ENCODE measurements at places on chromosomes 7 and 10. TPM values are rescaled to one million over a fixed set of nuclear protein-coding genes. Genes with fewer than 3 reads are reported as not detected.

- H3K27me3 ChIP-seq, result no peaks in the 10 kb centered on the region
- H3K27ac ChIP-seq, result no peak overlapping the region
- H3K36me3 ChIP-seq, result no peaks in the 10 kb centered on the region
- no peak overlapping the region for H3K4me3 ChIP-seq
- DNase-seq, result no peak
- no peaks in the 10 kb centered on the region for H3K4me1 ChIP-seq
These were observed 23.8 kb downstream of the CROT start for GRCh38 chr7:87369216-87369615.

DNA sequence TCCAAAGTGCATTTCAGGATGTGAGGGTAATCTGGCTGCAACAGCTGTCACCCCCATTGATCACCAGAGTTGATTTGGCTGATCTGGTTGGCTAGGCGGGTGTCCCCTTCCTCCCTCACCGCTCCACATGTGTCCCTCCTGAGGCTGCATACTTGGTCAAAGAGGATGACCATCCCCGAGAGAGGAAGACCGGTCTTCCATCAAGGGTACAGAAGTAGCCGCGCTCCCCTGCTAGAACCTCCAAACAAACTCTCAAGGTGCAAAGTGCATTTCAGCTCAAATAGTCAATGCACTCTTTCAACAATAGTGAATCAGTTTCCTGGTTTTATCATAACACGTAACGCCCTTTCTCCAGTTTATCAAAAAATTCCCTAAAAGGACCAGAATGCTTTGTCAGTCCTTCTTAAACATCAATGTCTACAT lies 44.6 kb downstream of the CARD11 start:
- no peaks in the 10 kb centered on the region for H3K4me1 ChIP-seq
- DNase-seq, result no peak
- no peaks in the 10 kb centered on the region for H3K27me3 ChIP-seq
- H3K27ac ChIP-seq, result no peak overlapping the region

GRCh38 chr10:74093530-74094164 lies 57.0 kb downstream of the AP3M1 start:
- H3K4me1 ChIP-seq, result no peaks in the 10 kb centered on the region
- no peak overlapping the region for H3K4me3 ChIP-seq
- DNase-seq, result no peak
- no peak overlapping the region for H3K27ac ChIP-seq

DNA sequence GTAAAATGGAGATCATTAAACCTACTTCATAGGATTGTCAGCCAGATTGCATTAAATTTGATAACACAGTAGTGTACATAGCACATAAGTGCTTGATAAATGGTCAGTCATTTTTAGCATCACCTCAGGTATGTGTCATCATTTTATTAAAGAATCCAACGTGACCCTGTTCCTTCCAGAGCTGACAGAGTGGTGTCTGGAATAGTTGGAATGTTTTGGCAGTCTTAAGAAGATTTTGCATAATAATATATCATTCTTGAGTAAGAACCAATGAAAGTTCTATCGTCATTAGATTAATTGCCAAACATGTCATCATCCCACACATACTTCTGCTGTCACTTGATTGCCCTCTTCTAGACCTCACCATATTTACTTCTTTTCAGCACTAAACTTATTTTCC lies 451.4 kb upstream of the POM121L12 start:
- no peak overlapping the region for H3K4me3 ChIP-seq
- no peaks in the 10 kb centered on the region for H3K36me3 ChIP-seq
- DNase-seq, result no peak
- no peak overlapping the region for H3K27ac ChIP-seq

GRCh38 chr10:74973741-74974392 lies 137.6 kb upstream of the SAMD8 start:
- H3K36me3 ChIP-seq, result peaks cover 3% of the 10 kb centered on the region
- DNase-seq, result no peak
- H3K4me3 ChIP-seq, result no peak overlapping the region
- H3K4me1 ChIP-seq, result no peaks in the 10 kb centered on the region
- H3K27me3 ChIP-seq, result peaks cover 1% of the 10 kb centered on the region
- H3K27ac ChIP-seq, result no peak overlapping the region

DNA sequence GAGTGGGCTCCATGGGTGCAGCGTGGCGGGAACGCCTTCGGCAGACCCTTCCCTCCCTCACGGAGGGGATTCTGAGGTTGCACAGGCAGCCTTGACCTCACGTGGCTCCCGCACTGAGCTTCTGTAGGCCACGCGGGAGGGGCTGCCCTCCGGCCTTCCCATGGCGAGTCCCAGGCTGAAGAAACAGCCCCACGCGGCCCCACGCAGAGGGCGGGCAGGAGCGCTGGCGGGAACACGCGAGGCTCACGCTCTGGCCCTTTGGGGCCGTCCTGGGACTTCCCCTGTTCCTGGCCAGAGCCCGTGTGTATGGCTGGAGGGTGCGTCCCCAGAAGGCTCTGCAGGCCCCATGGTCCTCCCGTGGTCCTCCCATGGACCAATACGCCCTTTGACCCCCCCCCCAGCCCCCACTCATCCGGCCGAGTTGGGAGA lies 21.7 kb upstream of the NKX6-2 start:
- H3K27ac ChIP-seq, result no peak overlapping the region
- no peaks in the 10 kb centered on the region for H3K4me1 ChIP-seq
- H3K4me3 ChIP-seq, result no peak overlapping the region
- peaks cover 9% of the 10 kb centered on the region for H3K27me3 ChIP-seq
- no peaks in the 10 kb centered on the region for H3K36me3 ChIP-seq
- DNase-seq, result no peak

DNA sequence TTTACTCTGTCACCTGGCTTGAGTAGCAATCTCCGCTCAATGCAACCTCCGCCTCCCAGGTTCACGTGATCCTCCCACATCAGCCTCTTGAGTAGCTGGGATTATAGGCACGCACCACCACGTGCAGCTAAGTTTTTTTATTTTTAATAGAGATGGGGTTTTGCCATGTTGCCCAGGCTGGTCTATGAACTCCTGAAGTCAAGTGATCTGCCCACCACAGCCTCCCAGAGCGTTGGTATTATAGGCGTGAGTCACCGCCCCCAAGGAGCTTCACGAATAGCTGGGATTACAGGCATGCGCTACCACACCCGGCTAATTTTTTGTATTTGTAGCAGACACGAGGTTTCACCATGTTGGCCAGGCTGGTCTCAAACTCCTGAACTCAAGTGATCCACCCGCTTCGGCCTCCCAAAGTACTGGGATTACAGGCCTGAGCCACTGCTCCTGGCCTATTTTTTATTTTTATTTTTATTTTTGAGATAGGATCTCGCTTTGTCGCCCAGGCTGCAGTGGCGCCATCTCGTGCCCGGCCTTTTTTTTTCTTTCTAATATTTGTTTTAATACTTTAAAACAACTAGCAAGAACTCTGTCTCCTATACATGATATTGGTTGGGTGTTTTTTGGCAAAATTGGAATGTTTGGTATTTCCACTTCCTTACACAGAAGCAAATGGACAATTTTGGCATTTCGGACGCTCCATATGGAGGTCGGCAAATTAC lies 1.1 kb downstream of the EFCAB10 start:
- H3K27ac ChIP-seq, result no peak overlapping the region
- H3K27me3 ChIP-seq, result no peaks in the 10 kb centered on the region
- H3K36me3 ChIP-seq, result peaks cover 8% of the 10 kb centered on the region

GRCh38 chr10:122116331-122116730 lies 127.4 kb downstream of the TACC2 start:
- H3K4me1 ChIP-seq, result peaks cover 24% of the 10 kb centered on the region
- H3K27me3 ChIP-seq, result peaks cover 13% of the 10 kb centered on the region
- no peak for DNase-seq
- no peak overlapping the region for H3K27ac ChIP-seq
- no peaks in the 10 kb centered on the region for H3K36me3 ChIP-seq

- no peak overlapping the region for H3K4me3 ChIP-seq
- H3K27me3 ChIP-seq, result peaks cover 5% of the 10 kb centered on the region
These were observed 30.4 kb upstream of the SHH start for GRCh38 chr7:155842496-155843265.

The HTR5A gene
- 0.08 TPM for total RNA-seq

The OR2A2 gene
- total RNA-seq, result not detected

The CCDC3 gene
- 26.1 TPM for total RNA-seq

The CARD11 gene
- total RNA-seq, result 3.9 TPM

The SPDYE8 gene
- total RNA-seq, result 0.13 TPM

Measured in endothelial cell (in vitro differentiated cells).